Stimulated activated naive CD4-positive, alpha-beta T cell (primary cell): ENCODE measurements at places on chromosomes 2 and 18.

GRCh38 chr2:62704654-62705006 lies 883 bp upstream of the EHBP1 start:
- no peak for DNase-seq

- no peak for DNase-seq
Measured at GRCh38 chr2:64524604-64525316, 632 bp downstream of the AFTPH start.

- no peak for DNase-seq
Measured at GRCh38 chr2:70779911-70780545, 10.4 kb downstream of the FIGLA start.

DNA sequence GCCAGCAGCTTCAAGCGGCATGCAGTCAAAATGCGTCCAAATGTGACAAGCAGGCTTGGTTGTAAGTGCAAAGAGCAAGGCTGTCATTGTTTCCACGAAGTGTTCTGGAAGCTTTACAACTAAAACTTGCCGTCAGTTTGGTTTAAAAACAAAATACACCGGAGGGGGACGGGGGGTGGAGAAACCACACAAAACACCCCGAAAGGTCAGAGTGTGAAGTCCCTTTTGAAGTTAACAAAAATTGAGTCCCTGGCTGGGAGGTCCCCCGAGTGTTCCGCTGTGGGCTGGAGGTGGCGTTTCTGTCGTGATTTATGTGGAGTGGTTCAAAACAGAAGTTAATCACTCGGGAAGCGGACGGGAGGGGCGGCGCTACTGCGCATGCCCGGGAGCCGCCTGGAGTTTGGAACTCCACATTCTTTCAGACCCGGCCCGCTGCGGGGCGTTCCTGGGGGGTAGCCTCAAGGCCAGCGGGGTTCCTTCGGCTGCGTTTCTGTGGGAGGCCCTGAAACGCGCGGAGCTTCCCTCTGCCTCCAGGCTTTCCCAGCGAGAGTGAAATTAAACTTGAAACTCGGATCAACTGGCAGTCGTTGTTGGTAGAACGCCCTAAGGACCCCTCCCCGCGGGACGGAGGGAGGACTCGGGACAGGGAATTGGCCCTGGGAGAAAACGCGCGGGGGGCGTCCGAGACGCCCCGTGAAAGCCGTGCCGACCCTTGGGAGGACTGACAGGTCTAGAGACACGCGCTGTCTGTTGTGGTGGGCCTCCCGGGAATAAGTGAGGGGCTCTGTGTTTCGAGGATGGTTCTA lies 1.4 kb downstream of the TGIF1 start:
- DNase-seq, result peak; percentile 81

- peak; percentile 31 for DNase-seq
Measured at GRCh38 chr2:162297925-162298552, 20.4 kb downstream of the IFIH1 start.

- DNase-seq, result no peak
Measured at GRCh38 chr2:181697126-181697525, 16.8 kb upstream of the NEUROD1 start.

DNA sequence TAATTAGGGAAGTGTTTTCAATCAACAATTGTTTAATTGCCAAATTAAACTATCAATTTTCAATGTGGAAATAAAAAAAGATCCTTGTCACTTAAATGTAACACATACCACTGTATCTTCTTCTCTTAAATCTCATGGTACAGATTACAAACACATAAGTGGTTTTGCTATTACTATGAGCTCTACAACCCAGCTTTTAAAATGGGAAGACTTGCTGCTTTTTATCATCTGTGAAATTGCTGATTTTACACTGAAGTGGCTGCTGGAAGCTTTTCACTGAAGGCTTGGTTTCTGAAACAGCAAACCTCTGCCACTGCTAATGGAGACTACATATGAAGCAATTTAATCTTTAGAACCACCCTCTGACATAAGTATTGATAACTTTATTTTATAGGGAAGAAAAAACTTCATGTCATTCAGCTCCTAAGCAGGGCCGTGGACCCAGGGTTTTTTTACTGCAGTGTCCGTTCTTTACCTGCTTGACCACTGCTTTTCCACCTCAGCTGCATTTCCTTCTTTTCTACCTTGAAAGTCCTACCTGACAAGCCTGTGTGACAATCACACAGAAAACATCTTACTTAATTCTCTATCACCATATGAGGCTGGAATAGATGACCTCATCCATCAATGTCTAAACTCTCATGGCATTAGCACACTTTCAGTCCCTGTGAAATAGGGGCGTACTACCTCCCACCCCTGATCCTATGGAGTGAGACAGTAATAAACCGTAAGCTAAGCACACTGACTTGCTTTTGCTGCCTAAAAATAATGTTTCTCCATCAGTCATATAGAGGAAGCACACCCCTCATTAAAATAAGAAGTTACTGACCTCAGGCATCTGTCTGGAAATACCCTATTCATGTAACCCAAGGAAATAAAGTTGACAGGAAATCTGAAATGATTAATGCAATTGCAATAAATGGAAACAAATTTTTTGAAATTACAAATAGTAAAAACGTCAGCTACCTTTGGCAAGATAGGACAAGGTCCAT lies 19.2 kb upstream of the SLC8A1 start:
- DNase-seq, result no peak

- no peak for DNase-seq
Measured at GRCh38 chr18:30748541-30748940, 294.0 kb downstream of the DSC3 start.

- no peak for DNase-seq
Measured at GRCh38 chr2:12923907-12924610, 207.3 kb downstream of the TRIB2 start.

DNA sequence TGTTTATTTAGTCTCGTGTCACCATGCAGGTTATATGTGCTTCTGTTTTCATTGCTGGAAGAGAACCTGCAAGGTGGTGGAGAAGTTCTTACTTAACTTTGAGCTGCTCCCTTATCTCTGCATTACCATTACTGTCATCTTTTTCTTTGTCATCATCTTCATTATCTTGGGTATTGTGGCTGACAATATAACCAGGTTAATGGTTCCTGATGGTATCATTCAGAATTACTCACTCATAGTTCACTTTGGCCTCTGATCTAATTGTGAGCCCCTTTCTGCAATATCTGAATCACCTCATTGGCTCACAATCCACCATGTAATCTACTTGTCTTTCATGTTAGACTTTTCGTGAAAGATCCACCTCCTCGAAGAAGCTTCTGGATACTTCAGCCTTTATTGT lies 5.0 kb downstream of the CD28 start:
- DNase-seq, result no peak

DNA sequence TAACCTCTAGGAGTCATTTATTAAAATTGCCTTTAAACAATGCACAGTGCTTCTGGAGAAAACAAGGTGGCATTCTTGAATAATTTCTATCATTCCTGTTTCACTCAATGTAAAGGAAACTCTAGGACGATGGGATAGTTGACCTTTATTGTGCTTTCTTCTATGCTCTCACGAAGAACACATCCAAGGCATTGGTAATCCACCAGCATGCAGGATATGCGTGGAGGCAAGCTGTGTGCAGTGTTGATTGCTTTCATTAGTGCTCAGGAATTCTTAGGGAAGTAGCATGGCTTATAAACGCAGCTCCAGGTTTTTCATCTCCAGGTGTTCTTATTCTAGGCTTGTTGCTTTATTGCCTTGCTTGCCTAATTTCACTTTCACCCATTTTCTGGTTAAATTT lies 58.4 kb upstream of the CAVIN2 start:
- DNase-seq, result no peak

DNA sequence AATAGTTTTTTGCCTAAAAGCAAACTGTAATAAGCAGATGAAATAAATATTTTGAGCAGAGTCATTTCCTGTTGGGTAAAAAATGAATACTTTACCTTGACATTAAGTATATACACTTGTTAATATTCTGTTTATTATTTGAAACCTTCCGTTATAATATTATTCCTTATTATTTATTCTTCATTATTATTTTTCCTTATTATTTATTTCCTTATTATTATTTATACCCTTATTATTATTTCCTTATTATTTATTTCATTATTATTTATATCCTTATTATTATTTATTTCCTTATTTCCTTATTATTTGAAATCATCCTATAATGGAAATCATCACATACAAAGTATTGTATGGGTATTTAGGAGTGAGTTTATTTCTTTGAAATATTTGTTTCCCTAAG lies 232.2 kb upstream of the RBBP8 start:
- no peak for DNase-seq

- no peak for DNase-seq
Measured at GRCh38 chr2:228689053-228689452, 507.6 kb upstream of the SPHKAP start.

DNA sequence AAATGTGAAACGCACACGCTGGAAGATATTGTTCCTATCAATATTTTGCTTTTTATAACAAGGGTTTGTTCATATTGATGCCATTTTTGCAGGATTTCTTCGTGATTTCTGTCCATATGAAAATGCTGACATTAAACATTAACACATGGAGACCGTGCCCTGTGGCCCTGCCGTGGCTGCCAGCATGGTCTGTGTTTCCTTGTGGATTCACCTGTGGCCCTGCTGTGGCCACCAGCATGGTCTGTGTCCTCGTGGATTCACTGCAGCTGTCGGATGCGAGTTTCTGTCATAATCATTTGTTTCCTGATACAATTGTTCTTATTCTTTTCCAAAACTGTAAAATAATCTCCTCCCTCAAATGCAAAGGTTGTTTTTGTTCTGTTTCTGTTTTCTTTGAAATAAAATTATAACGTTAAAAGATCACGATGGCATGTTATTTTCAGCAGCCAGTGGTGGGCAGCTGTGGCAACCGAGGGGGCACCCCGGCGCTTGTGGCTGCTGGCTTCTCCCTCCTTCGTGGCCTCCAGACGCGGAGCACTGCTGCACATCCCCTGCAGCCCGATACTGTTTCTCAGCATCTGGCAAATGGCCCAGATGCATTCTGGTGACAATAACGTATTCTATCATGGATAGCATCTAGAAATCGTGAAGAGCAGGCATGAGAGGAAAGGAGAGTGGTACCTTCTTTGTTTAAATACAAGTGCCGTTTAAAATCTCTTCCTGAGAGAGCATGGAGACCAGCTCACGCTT lies 143.5 kb downstream of the PTGR3 start:
- no peak for DNase-seq

DNA sequence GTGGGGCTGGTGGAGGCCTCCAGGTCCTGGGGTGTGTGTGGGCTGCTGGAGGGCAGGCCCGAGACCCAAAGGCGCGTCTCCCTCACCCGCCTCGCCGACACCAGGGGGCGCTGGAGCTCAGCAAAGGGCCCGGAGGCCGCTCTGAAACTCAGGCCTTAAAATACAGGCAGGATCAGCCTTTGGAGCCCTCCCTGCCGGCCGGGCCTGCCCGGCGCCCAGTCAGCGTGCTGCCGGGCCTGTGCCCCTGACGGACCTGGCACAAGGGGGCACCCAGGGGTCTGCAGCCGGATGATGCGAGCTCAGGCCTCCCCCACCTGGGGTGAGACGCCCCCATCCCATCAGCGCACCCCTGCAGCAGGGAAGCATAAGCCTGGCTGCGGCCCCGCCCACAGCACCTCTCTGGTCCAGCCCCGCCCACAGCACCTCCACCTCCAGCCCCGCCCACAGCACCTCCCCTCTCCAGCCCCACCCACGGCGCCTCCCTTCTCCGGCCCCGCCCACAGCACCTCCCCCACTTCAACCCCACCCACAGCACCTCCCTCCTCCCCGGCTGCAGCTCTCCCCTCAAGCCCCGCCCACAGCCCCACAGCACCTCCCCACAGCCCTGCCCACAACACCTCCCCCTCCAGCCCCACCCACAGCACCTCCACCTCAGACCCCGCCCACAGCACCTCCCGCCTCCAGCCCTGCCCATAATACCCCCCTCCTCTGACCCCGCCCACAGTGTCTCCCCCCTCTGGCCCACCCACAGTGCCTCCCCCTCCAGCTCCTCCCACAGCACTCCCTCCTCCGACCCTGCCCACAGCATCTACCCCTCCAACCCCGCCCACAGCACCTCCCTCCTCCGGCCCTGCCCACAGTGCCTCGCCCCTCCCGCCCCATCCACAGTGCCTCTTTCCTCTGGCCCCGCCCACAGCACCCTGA lies 92.8 kb upstream of the OTOS start:
- DNase-seq, result peak; percentile 48

DNA sequence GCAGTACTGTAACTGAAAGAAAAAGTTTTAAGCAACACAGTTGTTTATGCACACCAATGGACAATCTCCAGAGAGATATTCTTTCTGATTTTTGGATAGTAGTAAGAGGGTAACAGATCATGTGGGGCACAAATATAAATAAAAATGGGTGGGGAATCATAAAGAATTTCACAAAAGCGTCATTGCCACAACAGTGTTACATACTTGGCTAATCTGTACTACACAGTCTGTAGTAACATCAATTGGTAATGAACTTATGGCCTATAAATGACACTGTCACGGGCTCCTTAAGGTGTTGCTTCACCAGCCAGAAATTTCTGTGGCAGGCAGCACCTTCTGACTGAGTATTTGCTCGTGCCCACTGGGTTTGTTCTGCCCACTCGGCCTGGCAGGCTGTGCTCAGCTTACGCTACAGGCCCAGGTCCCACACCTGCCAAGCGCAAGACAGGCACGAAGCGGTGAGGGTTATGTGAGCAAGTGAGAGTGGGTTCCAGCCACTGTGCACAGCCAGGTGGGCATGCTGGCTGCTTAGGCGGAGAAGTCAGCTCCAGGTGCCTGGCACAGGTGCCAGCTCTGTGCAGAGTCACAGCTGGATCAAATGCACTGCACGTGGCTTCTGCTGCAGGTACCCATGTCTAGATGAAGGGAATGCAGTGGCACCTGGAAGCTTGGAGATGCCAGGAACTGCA lies 532.5 kb upstream of the SLC39A10 start:
- DNase-seq, result no peak

DNA sequence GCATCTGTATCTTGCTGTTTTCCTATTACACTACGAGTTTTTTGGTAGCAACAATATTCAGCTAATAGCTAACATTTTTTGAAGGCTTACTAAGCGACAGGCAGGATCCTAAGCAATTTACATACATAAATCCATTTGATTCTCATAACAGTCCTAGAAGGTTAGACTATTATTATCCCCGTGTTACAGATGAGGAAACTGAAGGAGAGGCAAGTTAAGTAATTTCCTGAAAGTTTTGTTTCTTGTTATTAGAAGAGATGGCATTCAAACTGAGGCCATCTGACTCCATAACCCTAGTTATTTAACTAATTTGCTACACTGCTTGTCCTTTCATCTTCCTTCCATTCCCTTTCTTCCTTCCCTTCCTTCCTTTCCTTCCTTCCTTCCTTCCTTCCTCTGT lies 68.2 kb downstream of the PDE1A start:
- no peak for DNase-seq

GRCh38 chr2:123659120-123659519 lies 366.0 kb upstream of the CNTNAP5 start:
- DNase-seq, result no peak

DNA sequence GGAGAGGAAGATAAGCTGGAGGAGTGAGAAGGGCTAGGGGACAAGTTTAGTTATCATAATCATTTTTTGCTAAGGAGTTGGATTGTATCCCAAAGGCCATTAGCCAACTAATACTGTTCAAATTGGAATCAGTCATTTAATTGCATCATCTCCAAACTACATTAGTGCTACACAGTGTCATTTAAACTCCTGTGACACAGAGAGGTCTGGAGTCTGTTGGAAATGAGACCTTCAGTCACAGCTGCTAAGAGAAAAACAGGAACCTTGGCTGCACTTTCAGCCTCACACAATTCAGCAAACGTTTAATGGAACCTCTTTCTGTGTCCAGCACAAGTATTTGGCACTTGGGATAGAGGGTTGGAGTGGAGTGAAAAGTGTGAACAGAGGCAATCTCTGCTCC lies 175.5 kb upstream of the MGAT5 start:
- DNase-seq, result no peak

GRCh38 chr18:51236225-51236624 lies 38.7 kb upstream of the MEX3C start:
- DNase-seq, result no peak
